ENCODE measurements at places on chromosomes 2 and 18.
A peak's percentile ranks its signal among the peaks of the same experiment; 100 is the strongest.

- DNase-seq, result no peak
Observed at GRCh38 chr2:51581636-51582267, 549.8 kb upstream of the NRXN1 start.

- DNase-seq, result peak; percentile 40
Observed at GRCh38 chr2:181457741-181458425, 697 bp downstream of the ITGA4 start.

GRCh38 chr2:191800874-191801273 lies 46.0 kb downstream of the CAVIN2 start:
- DNase-seq, result no peak

DNA sequence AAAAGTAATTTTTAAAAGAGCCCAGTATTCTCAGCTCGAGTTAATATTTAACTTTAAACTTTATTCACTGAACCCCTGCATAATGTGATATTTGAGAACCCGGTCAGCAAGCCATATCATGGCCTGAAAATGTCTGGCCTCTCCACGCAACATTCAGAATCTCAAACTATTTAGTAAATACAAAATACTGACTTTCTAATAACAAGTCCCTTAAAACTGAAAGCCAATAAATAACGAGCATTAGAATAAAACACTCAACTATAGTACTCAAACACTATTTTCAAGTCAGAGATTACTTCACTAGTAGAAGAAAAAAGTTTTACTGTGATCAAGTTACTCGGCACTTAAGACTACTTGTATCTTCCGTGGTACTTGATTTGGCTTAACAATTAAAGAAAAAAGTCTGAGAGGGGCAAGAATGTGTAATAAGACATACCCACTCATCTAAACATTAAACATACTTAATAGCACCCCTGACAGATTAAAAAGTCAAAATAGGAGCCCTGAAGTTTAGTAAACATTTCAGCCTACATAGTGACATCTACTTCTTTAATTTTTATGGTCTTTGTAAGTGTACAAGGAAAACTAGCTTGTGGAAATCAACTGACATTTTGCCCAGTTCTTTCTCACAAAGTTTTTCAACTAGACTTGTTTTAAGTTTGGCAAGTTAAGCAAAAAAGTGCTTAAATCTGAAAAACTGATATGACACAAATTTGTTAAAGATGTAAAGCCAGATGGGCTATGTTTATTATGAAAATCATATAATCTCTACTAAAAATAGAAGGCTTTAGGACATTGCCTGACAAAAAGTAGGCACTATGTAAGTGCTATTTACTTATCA lies 38.2 kb downstream of the RTN4 start:
- DNase-seq, result no peak

DNA sequence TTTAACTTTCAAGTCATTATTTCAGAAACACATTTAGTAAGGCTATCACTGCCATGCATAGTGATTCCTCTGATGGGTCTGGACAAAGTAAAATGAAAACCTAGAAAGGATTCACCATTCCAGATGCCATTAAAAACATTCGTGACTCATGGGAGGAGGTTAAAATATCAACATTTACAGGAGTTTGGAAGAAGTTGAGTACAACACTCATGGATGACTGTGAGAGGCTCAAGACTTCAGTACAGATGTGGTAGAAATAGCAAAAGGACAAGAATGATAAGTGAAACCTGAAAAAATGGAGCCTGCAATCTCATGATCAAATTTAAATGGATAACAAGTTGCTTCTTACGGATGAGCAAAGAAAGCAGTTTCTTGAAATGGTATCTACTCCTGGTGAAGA lies 5.8 kb upstream of the TWSG1 start:
- no peak for DNase-seq

DNA sequence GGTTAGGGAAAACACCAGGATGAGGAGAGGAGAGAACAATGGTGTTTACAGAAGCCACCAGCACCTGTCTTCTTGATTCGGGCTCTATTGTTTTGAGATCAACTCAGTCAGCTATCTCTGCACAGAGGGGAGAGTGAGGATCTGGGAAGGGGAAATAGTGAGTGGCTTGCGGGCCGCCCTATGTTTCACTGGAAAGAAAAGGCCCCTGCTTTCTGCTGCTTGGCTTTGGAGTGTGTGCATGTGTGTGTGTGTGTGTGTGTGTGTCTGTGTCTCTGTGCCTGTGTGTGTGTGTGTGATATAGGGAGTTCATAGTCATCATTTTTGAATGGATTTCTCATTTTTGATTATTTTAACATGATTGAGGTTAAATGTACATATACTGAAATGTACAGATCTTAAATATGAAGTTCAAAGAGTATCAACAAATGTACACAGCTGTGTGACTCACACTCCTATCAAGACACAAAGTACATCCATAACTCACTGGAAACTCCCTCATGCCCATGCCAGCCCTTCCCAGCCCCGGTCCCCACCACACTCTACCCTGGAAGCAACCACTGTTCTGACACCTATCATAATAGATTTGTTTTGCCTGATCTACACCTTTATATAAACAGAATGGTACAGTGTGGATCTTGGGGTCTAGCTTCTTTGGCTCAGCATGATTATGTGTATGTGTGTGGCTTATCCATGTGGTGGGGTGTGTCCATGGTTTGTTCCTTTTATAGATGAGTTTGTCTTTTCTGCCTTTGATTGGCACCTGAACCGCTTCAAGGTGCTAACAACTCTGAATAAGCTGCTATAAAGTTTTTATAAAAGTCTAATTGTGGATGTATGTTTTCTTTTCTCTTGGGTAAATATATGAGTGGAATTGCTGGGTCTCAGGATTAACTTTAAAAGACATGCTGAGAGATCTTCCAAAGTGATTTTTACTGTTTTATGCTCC lies 258.3 kb downstream of the SETBP1 start:
- no peak for DNase-seq

DNA sequence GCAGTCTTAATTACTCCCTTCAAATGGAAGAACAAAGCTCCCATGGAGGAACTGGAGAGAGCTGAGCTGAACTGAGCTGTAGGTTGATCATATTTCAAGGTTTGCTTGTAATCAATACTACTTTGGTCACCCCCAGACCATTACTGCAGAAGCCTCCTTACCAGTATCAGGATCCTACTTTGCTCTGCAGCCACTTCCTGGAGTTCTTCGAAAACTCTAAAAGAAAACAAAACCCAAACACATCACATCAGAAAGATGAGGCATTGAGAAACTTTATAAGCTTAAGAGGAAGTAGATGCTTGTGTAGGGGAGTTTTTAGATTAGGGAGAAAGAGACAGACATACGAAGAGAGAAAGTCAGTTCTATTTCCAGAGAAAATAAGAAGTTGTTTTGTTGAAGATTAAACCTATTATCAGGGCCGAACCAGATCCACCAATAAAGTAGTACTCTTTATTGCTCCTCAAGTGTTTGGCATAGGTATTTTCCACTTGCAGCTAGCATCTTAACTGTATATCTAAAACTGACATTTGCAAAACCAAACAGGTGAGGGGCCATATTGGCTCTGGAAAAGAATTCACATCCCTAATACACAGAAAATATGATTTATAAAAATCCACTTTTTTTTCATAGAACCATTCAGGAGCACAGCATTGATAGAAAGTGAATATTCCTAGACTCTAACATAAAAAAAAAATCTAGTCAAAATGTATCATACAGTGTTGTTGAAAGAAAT lies 166.9 kb upstream of the KLF7 start:
- DNase-seq, result no peak

DNA sequence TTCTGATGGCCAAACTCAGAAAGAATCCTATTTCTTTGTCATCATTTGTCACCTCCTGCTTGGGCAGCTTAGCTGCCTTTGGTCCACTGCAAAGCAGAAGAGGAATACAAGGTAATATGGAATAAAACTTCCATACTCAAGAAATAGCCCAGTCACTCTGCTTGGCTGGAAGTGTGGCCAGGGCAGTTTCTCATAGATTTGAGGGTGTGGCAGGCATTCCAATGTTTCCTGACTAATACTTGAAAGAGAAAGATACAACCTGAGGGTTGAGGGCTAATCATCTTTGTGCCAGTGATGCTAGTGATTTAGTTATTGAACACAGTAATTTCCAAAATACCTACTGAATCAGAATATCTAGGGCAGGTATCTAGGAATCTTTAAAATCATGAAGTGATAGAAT lies 83.1 kb downstream of the FAM161A start:
- no peak for DNase-seq

DNA sequence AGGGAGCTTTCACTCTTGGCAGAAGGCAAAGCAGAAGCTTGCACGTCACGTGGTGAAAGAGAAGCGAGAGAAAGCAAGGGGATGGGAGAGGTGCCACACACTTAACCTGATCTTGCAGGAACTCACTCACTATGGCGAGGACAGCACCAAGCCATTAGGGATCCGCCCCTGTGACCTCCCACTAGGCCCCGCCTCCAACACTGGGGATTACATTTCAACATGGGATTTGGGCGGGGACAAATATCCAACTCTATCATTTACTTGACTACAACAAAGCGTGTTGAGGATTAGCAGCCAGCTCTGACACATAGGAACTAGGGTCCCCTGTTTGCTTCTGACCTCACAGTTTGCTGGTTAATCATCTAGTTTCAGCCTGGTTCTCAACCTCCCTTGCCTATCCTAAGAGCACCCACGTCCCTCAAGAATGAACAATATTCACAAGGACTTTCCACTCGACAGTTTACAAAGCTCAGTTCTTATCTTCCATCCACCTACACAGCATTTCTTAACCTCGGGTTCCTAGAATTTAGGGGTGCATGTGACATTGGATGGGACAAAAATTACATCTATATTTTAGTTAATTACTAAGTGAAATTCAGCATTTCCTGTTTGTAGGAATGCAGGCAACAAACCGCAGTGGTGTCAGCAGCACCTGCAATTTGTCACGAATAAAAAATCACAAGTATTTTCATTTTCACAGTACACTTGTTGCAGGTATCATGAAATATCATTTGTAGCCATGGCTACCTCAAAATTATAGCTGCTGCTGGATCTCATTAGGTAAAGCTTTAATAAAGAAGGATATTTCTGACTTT lies 36.0 kb downstream of the LBH start:
- no peak for DNase-seq

DNA sequence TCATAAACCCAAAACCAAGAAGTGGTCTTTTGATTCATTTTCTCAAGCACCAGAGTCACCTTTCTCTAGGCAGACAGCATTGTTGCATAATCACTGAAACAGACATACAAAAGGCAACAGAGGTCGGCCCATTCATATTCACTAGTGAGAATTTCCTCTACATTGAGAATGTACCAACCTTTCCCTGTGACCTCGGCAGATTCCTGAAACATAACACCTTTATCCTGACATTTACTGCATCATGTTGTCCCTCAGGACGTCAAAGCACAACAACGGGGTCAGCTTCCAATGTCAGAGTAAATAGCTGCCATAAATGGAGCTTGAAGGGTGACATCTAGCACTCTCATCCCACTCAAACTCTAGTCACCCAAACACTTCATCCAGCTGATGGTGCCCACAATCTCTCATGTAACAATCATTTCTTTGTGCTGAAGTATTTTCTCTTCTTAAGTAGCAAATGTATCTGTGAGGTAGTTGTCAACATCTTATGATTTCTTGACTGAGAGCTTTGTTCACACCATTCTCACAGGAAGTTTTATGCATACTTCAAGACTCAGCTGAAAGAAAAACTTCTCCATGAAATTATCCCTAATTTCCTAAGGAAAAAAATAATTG lies 802.6 kb upstream of the CHAC2 start:
- DNase-seq, result peak; percentile 32
